ENCODE measurements at places on chromosomes 7 and 10.

DNA sequence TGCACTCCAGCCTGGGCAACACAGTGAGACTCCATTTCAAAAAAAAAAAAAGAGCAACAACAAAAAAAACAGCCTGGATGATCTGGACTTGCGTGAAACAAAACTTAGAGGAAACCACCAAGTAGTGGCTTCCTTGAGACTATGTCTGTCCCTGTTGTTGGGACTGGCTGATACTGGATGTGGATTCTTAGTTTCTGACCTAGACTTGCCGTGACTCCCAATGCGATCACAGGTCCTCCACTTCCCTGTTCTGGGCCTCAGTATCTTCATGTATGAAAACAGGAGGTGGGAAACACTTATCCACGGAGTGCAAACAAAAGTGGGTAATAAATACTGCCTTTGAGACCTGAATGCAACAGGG lies 125.7 kb downstream of the PRPF18 start:
- no peak for DNase-seq

GRCh38 chr10:71725249-71725648 lies 5.7 kb upstream of the C10orf105 start:
- no peak for DNase-seq

DNA sequence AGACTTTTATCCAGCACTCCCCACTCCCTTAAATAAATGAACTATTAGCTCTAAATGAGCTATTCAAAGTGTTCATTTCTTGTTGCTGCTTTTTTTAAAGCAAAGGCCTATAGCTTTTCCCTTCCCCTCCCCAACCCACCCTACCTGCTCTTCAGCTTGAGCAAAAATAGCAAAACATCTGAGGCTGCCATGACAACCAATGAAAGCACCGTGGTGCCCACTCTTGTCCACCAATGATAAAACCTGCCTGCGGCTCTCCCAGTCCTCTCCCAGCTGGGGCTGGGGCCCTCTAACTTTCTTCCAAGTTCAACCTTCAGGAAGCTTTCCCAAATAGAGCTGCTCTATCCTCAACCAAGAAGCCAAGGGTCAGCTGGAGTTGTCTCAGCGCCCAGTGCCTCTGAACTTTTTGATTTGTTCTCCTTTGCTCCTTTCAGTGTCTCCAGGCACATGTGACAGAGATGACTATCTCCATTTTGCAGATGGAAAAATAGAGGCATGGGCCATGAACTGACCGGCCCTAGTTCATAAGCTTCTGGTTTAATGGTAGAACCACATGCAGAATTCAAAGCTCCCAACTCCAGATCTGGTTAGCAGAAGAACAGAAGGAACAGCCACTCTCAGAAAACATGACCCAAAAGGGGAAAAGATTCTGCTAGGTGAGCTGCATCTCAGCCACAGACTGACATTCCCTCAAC lies 47.7 kb downstream of the PIK3AP1 start:
- no peak for DNase-seq

- no peak for DNase-seq
Measured at GRCh38 chr10:909831-910230, 21.7 kb downstream of the LARP4B start.

DNA sequence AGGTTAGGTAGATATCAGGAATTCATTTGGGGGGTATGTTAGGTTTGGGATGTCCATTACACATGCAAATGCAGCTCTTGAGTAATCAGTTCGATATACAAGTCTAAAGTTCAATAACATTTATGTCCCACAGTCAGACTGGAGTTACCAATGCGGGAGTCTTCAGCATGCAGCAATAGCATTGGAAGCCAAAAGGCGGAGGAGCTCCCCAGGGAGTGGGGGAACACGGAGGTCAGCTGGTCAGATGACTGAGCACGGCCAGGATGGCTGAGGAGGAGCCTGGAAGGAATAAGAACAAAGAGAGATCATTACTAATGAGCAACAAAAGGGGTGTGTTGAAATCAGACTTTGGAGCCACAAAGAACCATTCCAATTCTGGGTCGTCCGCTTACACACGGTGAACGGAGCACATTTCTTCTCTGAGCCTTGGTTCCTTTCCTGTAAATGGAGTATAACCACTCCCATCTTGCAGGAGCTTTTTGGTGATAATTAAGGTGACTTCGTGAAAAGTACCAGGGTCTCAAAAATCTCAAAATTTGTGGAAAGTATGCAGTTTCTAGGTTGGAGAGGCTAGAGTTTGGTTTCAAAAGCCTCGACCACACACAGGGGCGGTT lies 478 bp upstream of the ZNF22 start:
- no peak for DNase-seq

- no peak for DNase-seq
Measured at GRCh38 chr10:58094985-58095718, 172.5 kb downstream of the IPMK start.

DNA sequence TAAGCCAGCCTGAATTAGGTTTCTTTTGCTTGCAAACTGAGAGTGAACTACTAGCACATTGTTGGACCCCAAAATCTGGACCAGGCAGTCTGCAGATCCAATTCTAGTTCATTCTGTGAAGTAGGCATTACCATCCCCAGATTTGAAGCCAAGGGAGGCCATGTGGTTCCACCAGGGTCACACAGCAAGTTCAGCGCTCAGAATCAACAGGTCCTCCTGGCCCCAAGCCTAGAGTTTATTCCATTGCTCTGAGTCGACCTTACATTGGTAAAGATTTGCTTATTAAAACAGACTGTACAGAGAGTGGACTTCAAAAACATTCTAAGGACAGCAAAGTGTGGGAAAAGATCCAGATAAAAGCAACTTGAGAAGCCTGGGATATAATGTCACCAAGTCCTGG lies 50.9 kb downstream of the AFAP1L2 start:
- DNase-seq, result no peak

DNA sequence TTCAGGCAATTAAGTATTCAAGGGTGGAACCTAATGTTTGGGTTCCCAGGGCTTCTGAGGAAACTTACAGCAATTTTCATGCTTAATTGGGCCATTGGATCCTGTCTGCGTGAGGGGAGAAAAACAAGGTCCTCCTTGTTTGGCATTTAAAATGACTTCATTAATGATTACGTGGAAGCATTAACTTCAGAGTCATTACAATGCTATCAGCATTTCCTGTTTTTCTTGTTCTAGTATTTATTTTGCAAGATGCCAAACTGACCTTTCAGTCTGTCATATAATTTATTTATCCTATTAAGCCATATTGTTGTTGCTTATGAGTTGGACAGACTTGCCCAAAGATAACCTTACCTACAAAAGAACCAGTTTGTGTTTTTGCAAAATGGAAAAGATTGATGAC lies 324.1 kb upstream of the LRRN3 start:
- DNase-seq, result no peak

GRCh38 chr10:14146501-14146900 lies 184.2 kb downstream of the FRMD4A start:
- no peak for DNase-seq

DNA sequence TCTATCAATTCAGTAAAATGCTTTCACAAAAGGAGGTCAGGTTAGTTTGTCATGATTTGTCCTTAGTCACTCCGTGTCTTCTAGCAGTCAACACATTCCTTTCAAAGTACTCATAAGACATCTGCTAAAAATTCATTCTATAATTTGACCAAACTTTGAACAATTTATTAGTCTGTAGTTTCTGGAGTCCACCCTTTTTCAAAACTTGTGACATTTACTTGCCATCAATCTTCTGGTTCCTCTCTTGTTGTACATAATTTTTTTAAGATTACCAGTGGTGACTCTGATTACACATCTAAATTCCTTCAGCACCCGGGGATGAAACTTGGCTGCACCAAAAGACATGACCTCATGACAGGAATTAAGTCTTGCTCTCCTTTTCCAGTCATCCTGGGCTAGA lies 130.1 kb downstream of the NEBL start:
- DNase-seq, result no peak

GRCh38 chr7:132243051-132243450 lies 333.2 kb downstream of the PLXNA4 start:
- no peak for DNase-seq

DNA sequence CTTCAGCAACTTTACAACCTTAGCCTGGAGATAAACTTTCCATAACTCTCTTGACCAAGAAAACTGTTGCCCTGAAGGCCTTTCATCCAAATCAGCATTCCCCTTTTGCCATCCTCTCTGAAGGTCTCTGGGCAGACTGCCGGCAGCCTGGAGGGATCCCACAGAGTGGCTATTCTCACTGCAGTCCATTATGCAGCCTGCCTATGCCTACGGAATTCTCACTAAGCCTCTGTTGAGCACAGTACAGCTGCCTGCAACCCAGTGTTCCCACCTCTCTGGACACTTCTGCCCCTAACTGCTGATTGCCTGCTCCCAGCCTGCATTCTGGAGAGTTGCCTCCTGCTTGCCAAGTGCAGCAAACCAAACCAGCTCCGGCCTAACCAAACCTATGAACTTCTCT lies 548.9 kb upstream of the STEAP1 start:
- DNase-seq, result no peak

DNA sequence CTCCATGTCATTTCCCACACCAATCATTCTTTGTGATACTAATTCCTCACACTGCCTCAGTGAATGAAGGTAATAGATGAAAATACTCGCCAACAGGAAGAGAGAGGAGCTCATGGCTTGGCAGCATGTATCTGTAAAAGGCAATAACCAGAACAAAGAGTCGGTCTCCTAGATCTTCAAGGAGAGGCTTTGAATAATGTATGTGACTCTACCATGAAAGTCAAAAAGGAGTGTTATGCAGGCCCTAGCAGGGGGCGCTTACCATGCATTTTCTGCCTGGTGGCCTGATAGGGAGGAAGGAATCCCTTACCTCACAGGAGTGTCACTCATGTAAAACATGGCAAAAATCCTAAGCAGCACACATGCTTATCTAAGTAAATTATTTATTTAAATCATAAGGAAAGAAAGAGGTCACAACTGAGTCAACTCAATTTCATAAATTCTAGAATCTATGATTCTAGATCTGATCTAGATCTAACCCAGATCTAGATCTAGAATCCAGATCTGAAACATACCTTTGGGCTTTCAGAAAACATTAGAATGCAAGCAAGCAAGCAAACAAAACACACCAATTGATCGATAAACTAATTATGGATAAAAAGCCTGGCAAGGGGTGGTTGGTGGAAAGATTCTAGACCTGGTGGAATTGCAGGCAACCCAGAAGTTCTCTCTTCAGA lies 226.3 kb upstream of the KLF6 start:
- DNase-seq, result no peak

DNA sequence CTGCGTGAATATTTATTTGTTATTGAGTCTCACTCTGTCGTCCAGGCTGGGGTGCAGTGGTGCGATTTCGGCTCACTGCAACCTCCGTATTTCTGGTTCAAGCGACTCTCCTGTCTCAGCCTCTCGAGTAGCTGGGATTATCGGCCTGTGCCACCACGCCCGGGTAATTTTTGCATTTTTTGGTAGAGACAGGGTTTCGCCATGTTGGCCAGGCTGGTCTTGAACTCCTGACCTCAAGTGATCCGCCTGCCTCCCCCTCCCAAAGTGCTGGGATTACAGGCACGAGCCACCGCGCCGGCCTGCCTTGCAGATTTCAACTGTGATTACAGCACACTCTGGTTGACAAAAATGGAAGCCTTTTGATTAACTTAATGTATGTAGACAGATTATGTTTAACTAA lies 730.0 kb upstream of the VSTM2A start:
- no peak for DNase-seq

DNA sequence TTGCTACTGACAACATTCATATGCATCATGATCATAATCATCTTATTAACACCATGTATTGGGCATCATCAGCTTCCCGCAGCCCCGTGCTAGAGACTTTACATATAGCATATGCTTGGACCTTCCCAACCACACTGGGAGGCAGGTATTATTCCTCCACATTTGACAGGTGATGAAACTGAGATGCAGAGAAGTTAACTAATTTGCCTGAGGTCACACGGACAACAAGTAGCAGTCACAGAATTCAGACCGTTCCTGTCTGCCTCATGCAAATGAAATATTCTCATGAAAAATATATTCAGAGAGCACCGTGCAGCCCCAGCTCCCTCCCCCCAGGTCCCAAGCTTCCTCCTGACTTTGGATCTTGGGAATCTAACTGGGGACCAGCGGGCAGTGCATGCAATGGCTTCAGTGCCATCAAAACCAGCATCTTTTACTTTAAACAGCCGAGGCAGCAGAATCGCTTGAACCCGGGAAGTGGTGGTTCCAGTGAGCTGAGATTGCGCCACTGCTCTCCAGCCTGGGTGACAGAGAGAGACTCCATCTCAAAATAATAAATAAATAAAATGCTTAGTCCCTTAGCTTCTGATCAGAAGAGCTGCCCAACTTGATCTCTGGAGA lies 112.2 kb upstream of the GPR26 start:
- no peak for DNase-seq
